Mesothelial cell of epicardium (in vitro differentiated cells): ENCODE measurements at places on chromosomes 4 and X.
A peak's percentile ranks its signal among the peaks of the same experiment; 100 is the strongest.

DNA sequence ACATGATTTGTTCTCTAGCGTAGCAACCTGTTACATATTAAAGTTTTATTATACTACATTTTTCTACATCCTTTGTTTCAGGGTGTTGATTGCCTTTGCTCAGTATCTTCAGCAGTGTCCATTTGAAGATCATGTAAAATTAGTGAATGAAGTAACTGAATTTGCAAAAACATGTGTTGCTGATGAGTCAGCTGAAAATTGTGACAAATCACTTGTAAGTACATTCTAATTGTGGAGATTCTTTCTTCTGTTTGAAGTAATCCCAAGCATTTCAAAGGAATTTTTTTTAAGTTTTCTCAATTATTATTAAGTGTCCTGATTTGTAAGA lies 2.4 kb downstream of the ALB start:
- DNase-seq, result no peak

DNA sequence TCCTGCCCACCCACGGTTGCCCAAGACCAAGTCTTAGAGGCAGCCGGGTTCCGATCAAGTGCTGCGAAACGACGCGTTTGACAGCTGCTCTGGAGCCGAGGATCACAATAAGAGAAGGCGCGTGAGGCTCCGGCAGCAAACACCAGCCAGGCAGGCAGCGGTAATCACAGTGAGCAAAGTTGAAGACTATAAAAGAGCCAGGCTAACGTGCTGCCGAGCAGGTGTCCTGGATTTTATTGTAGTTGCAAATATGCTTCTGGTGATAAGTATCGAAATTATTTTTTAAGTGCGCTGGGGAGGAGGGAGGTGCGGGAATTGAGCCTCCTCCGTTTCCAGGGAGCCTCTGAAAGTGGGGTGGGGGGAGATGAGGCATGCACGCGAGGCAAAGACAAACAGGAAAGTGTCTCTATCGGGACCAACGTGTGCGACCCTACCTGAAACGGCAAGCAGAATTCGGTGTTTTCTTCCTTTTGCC lies 590 bp downstream of the GABRA2 start:
- DNase-seq, result no peak

GRCh38 chr4:65472531-65472930 lies 197.8 kb downstream of the EPHA5 start:
- DNase-seq, result no peak

DNA sequence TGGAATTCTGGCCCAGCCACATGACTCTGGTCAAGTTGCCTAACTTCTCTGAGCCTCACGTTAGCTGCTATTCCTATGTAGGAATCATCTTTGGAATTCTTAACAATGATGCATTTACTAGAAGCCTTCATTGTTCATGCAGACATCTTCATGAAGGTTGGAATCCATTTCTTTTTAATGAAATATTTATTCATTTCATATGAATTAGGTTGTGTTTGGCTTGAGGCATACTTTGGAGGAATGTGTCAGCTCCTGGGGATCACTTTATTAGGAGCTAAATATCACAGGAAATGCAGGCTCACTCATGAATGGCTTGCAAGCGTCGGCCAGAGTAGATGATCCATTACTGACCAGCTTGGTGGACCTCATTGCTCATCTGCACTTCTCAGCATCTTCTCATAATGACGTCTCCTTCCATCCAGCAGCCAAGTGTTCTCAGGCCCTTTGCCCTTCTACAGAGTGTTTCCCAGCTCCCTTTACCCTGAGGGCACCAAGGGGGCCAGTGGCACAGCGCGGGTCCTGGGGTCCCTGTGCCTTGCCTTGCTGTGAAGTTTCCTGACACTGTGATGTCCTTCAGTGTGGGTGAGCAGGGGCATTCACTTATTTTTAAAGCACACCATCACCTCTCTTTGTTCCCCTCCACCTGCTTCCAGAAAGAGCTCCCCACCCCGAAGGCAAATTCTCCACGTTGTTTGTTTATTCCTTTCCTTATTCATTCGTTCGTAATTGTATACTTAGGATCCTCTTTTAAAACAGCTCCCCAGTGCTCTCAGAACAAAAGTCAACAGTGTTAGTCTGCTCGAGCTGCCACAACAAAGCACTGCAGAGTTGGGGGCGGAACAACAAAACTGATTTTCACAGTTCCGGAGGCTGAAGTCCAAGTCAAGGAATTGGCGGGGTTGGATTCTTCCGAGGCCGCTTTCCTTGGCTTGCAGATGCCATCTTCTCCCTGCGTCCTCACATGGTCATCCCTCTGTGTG lies 106.8 kb downstream of the STK32B start:
- no peak for DNase-seq

DNA sequence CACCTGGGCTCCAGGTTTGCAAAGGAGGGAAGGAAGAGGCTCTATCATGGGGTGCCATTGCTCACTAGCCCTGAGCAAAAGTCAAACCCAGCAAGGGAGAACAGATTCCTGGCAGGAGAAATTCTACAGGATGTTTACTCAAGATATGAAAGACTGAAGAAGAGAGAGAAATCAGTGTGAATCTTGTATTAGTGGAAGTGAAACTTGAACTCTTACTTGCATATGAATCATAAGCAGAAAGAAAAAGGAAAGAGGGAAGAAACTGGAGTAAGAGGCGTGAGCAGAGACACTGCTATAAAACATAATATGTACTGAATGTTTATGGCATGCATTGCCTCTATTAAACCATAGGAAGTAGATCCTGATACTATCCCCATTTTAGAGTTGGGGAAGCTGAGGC lies 60.9 kb downstream of the C4orf46 start:
- DNase-seq, result no peak

DNA sequence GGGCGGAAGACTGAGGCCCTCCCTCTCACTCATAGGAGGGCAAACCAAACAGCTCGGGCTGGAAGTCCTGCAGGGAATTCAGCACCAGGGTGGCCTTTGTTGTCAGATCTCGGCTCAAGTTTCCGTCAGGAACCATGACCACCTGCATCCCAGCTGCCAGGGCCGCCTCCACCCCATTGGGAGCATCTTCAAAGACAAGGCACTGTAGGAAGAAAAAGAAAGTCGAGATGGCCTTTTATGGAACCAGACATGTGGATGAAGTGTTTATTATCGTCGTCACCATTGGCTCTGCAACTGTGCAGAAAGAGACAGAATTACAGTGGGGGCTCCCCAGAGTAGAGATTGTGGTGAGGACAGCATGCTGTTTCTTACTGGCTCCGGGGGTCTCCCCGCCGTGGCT lies 97.2 kb upstream of the STS start:
- DNase-seq, result no peak

GRCh38 chrX:9091258-9091657 lies 57.3 kb upstream of the FAM9B start:
- DNase-seq, result no peak

DNA sequence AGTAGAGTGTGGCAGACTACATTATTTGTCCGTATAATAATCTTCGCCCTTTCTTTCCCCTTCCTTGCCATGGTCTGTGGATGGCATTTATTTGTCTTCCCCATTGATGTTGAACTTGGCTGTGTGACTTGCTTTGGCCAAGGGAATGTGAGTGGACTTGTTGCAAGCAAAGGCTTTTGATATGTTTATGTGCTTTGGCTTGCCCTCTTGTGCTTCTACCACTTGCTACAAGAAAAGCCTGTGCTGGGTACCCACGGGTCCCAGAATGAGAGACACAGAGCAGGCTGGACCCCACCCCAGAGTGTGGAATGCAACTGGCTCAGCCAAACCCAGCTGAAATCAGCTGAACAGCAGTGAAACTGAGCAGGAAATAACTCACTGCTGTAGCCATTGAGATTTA lies 63.0 kb downstream of the FAM184B start:
- DNase-seq, result no peak

- DNase-seq, result no peak
These were observed 45.4 kb upstream of the PNPLA4 start for GRCh38 chrX:7972586-7972985.

- DNase-seq, result no peak
These were observed 244.2 kb upstream of the F9 start for GRCh38 chrX:139286342-139286741.

- DNase-seq, result no peak
These were observed 811.6 kb upstream of the INTU start for GRCh38 chr4:126821152-126821551.

GRCh38 chr4:71201057-71201456 lies 137.8 kb upstream of the SLC4A4 start:
- no peak for DNase-seq

DNA sequence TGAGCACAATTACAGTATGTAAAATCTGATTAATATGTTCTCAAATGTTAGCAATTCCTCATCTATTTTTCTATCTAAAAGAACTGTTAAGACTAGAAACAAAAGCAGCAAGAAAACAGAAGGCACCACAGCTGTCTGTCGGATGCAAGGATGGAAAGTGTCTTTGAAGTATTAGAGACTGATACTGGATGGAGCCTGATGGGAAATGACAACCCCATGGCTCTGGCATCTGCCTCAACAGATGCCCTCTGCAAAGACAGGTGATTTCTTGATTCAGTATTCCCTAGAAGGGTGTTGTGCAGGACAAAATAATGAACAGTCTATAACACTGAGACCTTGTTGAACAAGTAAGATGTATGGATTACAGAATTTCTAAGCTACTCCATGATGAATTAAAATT lies 19.7 kb downstream of the LRCH2 start:
- no peak for DNase-seq

DNA sequence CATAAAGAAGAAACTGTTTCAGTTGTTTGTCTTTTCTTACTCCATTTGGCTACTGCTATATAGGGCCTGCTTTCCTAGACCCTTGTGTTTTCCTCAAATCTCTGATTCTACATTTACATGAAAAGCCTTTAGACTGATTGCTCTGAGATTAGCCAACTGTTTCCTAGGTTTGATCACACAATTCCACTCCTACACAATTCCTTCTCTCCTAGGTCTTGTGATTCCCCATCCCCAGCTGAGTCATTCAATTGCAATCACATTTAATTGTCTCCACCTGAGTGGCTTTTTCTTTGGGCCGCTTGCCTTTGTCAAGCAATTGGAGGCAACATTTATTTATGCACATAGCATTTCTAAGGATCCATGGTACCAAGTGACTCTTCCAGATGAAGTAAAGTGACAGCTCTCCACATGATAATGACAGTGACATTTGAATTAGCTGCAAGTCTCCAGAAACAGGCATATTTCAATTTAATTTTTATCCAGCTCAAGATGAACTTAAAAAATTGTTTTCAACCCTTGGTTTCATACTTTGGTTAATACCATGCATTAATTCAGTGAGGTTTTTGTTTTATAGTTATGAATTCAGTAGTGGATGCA lies 35.8 kb downstream of the ATXN3L start:
- DNase-seq, result no peak

GRCh38 chrX:1727531-1728027 lies 112.7 kb downstream of the ASMT start:
- DNase-seq, result peak; percentile 22

DNA sequence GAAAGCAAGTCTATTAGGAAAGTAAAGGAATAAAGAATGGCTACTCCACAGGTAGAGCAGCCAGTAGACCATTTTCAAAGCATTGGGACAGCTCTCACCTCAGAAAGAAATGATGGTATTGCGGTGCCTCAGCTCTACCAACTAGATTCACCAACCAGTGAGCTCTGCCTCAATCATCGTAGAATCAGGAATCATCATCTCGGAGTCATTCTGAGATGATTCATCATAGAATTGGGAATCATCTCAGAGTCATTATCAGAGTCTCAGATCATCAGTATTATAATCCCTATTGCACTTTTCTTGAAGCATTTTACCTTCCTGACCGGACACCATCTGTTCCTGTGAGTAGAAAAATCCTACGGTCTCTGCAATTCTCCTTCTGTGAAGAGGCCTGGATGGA lies 17.5 kb upstream of the SAT1 start:
- no peak for DNase-seq

DNA sequence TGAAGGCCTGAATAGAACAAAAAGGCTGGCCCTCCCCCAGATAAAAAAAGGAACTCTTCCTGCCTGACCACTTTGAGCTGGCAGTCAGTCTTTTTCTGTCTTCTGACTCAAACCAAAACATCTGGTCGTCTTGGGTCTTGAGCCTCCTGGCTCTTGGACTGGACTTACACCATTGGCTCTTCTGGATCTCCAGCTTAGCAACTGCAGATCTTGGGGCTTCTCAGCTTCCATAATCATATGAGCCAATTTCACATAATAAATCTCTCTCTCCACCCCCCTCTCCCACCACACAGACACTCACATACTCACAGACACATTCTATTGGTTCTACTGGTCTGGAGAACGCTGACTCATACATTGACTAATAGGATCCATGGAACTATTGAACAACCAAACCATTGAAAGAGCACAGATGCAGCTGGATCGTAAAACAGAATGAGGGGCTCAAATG lies 15.6 kb upstream of the CWH43 start:
- no peak for DNase-seq

GRCh38 chr4:181863856-181864255 lies 379.3 kb upstream of the TENM3 start:
- no peak for DNase-seq

GRCh38 chrX:24828600-24828999 lies 134.9 kb downstream of the POLA1 start:
- no peak for DNase-seq

- DNase-seq, result no peak
These were observed 143.9 kb downstream of the BCOR start for GRCh38 chrX:39953879-39954278.

DNA sequence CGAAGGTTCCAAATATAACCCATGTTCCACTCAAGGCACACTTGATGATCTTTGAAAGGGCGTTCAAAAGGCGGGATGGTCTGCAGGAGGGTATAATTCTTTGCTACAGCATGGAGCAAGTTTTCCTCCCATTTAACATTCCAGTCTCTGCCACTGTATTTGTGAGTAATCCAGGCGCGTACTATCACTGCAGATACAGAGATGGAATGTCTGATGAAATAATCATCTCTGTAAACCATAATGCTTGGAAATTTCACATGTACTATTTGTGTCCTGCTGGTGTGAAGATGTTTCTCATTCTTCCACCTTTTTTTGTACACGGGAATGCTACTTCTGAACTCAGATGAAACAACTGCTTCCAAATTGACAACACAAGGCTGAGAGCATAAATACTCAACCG lies 15.5 kb downstream of the SEL1L3 start:
- no peak for DNase-seq

DNA sequence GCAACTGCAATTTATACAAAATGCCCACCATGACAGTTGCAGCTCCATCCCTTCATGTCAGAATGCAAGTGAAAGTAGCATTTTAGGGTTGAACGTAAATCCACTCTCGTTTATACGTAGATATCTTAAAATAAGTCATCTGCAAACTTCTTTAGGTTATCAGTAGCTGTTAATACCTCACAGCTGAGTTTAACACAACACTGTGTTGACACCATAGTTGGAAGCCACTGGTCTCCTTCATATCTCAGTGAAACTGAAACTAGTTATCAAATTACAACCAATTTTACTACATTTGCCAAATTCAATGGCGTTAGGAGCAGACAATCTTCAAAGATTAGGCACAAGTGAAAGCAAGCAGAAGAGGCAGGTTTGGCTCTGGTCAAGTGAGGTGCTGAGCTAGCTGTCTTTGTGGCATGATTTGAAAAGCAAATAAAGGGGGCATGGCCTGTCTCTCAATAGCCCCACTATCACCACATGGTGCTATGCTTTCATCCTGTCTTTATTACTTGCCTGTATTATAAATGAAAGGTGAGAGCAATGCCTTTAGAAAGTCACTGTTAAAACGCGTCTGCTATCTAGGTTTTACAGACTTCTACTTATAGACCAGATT lies 12.3 kb downstream of the PPP3CA start:
- DNase-seq, result no peak

- no peak for DNase-seq
These were observed 82.8 kb upstream of the LIMCH1 start for GRCh38 chr4:41455206-41455605.

GRCh38 chr4:113674251-113674650 lies 87.3 kb downstream of the CAMK2D start:
- no peak for DNase-seq

GRCh38 chr4:110004556-110004955 lies 91.9 kb downstream of the EGF start:
- DNase-seq, result no peak

GRCh38 chr4:35247047-35247446 lies 997.3 kb downstream of the ARAP2 start:
- DNase-seq, result no peak
